Heart right ventricle (tissue), 16 donors: ENCODE measurements at places on chromosomes 2 and 18. TPM values are rescaled to one million over a fixed set of nuclear protein-coding genes. Genes with fewer than 3 reads are reported as not detected.

DNA sequence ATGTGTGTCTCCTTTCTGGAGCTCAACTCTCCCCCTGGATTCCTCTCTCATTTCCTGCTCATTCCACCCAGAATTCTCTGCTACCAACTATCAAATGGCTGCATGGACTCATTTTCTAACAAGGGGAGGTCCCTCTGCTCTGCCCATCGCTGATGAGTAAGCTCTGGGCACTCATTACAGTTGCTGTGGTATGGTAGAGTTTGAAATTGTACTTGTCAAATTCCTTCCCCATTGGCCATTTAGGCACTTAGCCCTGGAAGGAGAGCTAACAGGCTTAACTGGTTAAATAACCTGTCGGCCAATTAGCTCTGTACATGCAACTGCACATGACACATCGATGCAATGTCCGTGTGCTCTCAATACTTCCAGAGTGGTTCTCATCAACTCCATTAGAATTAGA, 20.4 kb downstream of the COL6A3 start:
- DNase-seq, result no peak

- DNase-seq, result no peak
Measured at GRCh38 chr2:231671270-231672050, 36.9 kb upstream of the PTMA start.

DNA sequence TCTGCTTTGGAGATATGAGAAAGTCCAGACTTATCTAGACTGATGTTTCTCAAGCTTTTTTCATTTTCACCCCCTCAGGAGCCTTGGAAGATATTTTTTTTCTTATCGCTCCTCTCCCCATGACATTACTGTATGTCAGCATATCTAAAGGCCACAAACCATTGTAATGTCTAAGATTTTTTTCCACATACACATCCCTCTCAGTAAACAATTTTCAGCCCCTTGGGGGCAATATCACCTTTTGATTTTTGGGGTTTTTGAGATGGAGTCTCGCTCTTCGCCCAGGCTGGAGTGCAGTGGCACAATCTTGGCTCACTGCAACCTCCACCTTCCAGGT, 60.3 kb upstream of the REL start:
- DNase-seq, result no peak

- DNase-seq, result no peak
Measured at GRCh38 chr18:3892152-3892551, 442.2 kb downstream of the TGIF1 start.

GCG gene
- polyA plus RNA-seq, result 0.32 TPM

DNA sequence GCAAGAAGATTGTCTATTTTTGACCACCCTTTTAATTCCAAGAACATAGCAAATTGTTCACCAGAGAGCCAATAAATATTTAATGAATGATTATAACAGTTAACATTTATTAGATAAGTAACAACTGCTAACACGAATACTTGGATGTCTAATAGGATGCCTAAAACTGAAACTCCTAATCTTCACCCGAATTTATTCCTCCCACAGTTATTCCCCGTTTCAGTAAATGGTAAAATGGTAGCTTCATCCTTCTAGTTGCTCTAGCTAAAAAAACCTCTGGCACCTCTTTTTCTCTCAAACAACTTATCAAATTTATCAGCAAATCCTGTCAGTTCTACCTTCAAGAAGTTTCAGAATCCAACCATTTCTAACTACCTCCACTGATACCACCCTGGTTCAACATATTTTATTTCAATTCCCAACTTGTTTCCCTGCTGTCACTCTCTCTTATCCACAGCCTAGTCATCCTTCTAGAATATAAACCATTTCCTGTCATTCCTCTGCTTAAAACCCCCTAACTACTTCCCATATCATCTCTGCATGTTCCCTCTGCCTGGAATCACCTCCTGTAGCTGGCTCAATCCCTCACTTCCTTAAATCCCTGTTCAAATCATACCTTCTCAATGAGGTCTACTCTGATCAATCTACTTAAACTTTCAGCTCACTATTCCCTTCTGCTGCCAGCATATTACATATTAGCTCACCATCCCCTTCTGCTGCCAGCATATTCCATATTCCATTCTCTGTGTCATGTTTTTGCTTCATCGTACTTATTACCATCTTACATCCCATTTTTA, 93.8 kb downstream of the ROCK2 start:
- no peak for DNase-seq

AQP12A gene
- not detected for polyA plus RNA-seq

- DNase-seq, result no peak
Measured at GRCh38 chr18:75173738-75174137, 35.2 kb downstream of the PTGR3 start.

DNA sequence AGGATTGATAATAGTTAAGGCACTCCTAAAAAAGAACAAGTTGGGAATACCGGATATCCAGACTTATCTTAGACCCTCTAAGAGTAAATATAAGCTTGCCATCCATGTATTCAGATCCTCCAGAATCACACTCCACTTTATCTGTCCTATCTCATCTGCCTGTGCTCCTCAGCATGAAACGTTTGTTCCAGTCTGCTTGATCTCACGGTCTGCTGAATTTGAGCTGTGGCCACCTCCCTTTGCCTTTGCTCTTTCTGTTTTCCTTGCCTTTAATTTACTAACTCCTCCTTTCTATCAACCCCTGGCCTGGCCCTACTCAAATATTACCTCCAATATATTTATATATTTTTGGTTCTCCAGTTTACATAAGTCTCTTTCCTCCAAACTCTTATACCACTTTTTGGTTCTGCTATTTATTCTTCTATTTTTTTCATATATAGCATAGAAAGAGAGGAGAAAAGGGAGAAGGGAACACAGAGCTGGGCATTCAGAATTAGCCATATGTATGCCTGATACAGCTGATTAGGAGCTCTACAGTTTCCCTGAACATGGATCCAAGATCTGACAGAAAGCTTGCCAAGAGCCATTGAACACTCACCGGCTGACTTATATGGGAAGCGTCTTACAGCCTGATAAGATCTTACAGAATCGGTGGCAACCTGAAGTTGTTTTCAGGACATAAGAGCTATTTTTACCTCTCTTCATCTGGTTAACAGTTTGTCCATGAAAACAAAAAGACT, 21.8 kb upstream of the DNAJC27 start:
- no peak for DNase-seq

XDH gene
- not detected for polyA plus RNA-seq

ATP6V1C2 gene
- polyA plus RNA-seq, result 2.1 TPM

DNA sequence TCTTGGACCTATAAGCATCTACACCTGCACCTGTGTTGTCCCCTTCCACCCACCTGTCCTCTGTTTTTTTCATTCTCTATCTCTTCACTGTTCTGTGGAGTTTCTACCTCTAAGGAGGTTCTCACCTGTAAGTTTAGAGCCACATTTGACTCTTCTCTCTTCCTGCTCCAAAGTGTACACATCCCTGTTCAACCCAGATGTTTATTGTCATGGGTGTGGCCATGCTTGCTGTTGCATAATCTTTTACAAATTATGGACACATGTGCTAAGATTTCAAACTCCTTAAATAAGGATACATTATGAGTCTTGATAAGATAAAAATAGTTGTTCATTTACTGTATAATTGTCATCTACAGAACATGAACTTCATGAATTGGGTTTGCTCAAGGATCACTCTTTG, 27.6 kb downstream of the QPCT start:
- DNase-seq, result no peak

RAB27B gene
- 0.03 TPM for polyA plus RNA-seq

DNA sequence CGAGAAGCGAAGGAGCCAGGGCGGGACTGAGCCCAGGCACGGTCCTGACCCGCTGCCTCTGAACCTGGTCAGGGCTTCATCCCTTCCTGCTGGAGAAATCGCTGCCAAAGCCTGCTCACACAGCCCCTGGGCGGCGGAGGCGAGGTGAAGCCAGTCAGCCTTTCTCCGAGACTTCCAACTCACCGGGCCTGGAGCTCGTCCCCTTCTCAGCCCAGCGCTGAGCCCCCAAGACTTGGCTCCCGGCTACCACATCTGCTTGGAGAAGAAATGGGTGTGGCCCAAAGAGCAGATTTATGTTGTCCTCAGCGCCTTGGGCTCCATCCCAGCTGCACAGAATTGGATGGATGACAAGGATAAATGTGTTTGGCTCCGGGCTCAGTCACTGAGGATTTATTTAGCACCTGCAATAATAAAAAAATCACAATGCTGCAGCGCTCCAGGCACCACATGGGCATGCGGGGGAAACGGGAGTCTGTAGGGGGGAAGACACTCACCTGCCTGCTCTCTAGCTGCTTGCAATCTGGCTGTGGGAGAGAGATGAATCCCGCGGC, 64.9 kb downstream of the ACTR2 start:
- DNase-seq, result peak; percentile 30

GRCh38 chr18:63301434-63301833, 18.1 kb downstream of the BCL2 start:
- peak; percentile 30 for DNase-seq

DNA sequence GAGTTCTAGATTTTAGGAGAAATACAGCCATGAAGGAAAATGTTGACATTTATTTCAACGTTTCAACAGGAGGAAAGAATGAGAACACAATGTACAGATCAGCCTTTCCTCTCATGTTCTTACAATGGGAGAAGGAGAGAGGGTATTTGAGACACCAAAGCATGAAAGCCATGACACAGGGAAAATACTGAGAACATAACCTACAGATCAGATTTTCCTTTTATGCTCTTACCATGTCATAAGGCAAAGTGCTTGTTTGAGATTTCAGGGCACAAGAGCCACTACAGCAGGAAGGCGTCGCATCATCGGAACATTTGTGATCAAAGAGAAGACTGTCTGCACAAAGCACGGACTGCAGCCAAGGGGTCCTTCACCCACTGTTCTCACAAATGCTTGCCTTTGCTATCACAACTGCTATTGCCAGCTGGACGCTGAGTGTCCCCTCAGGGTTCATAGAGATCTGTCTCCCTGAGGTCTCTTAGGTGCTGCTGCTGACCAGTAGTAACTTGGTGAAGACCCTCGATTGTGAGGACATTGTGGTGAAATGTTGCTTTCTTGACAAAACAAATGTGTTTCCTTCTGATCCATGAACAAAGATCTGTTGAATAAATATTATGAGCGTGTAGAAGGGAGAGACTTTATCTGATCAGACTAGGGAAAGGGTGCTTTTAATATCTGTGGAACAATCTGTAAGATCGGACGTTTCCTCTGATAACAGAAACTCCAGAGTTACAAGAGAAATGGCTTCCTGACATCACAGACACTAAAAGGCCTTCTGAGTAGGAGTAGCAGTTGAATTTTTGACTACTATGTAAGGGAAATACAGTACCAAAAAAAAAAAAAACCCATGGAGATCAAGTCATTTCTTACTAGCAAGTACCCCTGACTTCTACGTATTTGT, 6.4 kb upstream of the IL1RL1 start:
- DNase-seq, result no peak

GRCh38 chr18:13452871-13453680, 234.5 kb downstream of the LDLRAD4 start:
- no peak for DNase-seq

NCKAP5 gene
- polyA plus RNA-seq, result 5.5 TPM

DNA sequence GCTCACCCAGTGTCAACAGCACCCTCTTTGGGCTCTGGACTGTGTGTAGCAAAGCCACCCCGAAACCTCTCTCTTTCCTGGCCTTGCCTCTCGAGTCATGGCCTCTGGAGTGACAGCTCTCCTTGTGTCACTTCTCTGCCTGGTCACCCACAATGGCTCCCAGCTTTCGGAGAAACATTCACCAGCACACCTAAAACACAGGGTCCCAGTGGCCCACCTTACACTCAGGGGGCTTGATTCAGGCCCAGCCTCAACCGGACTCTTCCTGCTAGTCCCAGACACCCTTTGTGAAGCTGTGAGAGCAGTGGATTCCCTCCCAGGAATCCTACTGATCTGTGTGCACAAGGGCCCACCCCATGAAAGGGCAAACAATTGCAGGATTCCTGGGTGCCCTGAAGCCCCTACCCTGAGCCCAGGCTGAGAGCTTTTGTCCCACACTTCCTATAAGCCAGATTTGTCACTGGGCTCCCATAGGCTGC, 137.2 kb upstream of the HAAO start:
- no peak for DNase-seq

DNA sequence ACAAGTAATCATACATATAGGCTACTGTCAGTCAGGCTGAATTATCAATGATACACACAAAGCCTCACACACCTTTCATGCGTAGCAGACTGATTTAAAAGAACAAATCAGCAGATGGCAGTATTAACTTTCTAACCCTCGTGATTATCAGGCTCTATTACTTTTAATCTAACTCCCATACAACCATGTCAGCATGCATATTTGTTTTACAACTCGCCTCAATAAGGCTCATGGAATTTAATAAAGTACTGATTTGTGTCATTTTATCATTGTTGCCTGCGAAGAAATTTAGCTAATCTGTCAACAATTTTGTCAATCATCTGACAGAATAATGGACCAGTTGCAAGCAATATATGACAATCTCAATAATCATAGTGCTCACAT, 82.8 kb downstream of the SLC25A12 start:
- no peak for DNase-seq

DNA sequence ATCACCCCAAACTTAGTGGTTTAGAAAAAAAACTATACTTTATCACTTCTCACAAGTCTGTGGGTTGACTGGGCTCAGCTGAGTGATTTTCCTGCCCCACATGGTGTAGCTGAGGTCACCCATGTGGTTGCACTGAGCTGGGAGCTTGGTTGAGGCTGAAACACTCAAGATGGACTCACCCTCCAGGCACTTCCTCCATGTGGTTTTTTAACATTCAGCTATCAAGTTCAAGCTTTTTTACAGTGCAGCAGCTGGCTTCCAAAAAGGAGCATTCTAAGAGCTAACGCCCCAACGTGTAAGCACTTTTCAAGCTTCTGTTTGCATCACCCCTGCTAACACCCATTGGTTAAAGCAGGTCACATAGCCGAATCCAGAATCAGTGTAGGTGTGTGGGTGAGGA, 105.9 kb upstream of the CREB1 start:
- DNase-seq, result no peak

GRCh38 chr18:32040936-32041335, 22.3 kb downstream of the RNF125 start:
- no peak for DNase-seq

GRCh38 chr2:168916331-168916675, 15.2 kb downstream of the G6PC2 start:
- DNase-seq, result no peak

MAPRE2 gene
- polyA plus RNA-seq, result 31.7 TPM

DNA sequence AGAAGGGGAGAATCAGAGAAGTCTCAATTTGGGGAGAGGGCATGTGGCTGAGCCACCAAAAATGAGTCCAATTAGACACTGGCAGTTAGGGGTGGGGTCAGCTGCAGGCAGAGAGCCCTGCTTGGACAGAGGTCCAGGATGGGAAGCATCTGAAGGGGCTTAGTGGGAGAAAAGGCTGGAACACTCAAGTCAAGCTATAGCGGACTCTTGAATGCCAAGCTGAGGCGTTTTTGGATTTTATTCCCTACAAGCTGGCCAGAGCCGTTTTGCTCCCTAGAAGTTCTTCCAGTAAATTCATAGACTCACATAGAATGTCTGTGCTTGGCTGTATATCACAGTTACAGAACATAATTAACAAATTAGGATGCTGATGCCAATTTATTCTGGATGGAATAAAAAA, 172.8 kb downstream of the ACOXL start:
- DNase-seq, result no peak

DNA sequence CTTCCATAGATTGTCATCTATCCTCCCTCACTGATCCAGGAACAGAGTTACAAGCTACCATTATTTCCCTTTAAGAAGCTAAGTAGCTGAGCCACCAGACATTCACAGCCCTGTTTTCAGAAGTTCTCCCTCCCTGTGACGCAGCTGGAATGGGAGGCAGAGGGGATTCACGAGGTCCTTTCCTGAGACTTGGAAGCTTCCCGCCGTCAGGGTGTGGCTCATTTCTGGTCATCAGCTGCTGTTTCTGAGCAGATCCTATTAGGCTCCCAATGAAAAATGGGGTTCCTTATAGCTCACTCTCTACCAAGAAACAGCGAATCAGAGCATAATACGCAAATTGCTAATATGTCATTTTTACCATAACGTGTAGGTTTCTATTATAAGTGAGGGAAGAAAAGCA, 559.3 kb upstream of the ID2 start:
- DNase-seq, result no peak
